ENCODE measurements at places on chromosomes 5 and 9.
A peak's percentile ranks its signal among the peaks of the same experiment; 100 is the strongest.

- no peak for DNase-seq
These were observed 102.1 kb downstream of the TMEM174 start for GRCh38 chr5:73274881-73275663.

- DNase-seq: no peak
These were observed 147.7 kb downstream of the GLIS3 start for GRCh38 chr9:4152101-4152600.

- no peak for DNase-seq
These were observed 31.5 kb downstream of the NDUFS6 start for GRCh38 chr5:1832511-1833250.

- DNase-seq: no peak
These were observed 30.0 kb downstream of the IRX1 start for GRCh38 chr5:3625626-3626025.

- peak; percentile 22 for DNase-seq
These were observed 19.9 kb downstream of the TNFSF8 start for GRCh38 chr9:114910541-114910940.

DNA sequence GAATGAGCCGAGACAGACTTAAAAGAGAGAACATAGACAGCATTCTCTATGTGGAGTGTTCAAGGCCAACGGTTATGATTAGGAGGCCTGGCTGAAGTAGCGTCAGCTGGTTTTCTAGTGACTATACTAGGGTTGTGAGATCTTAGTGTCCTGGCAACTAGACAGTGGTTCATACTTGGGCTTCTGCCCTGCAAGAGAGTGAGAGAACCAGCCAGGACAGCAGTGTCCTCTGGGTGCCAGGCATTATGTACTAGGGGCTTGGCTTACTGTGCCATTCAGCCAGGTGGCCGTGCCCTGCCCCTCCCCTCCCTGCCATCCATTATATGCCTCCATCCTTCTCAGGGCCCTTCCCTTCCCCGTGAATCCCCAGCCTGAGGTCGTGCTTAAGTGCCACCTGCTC, 56.8 kb downstream of the TRIO start:
- DNase-seq: no peak

DNA sequence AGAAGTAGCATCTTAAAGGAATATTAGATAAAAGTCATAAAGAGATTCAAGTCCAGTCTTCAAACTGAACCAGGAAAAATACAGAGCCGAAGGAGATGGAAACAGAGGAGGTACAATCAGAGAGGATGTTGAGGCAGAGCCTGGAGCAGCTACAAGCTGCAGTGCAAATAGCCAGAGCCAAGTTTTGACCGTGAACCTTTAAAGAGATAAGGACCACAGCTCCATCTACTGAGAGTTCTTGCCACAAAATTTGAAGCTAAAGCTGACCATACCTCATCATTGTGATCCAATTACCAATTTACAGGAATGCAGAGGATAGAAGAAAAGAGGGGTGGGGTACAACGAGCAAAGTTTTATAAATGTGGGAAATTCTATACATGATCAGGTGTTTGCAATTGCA, 10.4 kb upstream of the DEPDC1B start:
- no peak for DNase-seq

GRCh38 chr5:116521173-116521872, 53.3 kb downstream of the SEMA6A start:
- DNase-seq: no peak

- peak; percentile 6 for DNase-seq
These were observed 143.6 kb downstream of the PDE4D start for GRCh38 chr5:59749782-59750520.

GRCh38 chr5:114524221-114524620, 162.4 kb downstream of the KCNN2 start:
- DNase-seq: no peak

DNA sequence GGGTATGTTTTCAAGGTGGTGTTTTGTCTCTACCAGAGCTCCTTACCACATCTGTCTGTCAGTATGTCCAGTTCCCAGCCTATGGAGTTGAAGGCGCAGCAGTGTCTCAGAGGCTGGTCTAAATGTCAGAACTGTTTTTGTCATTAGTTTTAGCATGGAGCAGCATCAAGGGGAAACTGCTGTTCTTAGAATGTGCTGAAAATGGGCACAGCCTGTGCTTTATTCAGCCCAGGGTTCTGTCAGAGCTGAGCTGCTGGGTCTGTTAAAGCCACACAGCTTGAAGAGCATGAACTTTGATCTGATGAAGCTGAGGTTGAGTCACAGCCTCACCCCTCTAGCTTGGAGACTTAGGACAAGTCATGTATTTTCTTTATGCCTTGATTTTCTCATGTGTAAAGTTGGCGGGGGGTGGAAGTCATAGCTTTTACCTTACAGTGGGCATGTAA, 71.9 kb downstream of the RALGPS1 start:
- no peak for DNase-seq

- peak; percentile 61 for DNase-seq
These were observed 475.1 kb upstream of the WWC1 start for GRCh38 chr5:167816354-167816753.

DNA sequence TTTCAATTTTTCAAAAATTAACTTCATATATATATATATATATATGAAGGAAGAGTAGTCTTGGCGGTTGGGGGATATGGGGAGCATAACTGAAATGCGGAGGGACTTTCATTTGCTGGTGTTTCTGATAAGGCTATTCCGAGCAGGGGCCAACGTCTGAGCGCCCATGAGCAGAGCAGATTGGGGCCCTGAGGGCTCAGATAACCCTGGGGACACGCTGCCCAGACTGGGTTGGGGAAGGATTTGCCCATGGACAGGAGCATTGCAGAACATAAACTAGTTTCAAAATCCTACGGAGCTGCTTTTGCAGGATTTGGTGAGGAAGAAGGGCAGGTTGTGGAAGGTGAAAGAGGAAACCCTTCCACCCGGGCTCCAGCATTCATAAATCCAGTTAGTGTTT, 240.2 kb downstream of the IRX1 start:
- no peak for DNase-seq

GRCh38 chr5:141476132-141476911, 556 bp downstream of the PCDHGC3 start:
- peak; percentile 80 for DNase-seq

- peak; percentile 30 for DNase-seq
These were observed 38.7 kb downstream of the NLN start for GRCh38 chr5:65760504-65761275.

GRCh38 chr9:72256931-72257330, 107.7 kb downstream of the GDA start:
- DNase-seq: no peak

DNA sequence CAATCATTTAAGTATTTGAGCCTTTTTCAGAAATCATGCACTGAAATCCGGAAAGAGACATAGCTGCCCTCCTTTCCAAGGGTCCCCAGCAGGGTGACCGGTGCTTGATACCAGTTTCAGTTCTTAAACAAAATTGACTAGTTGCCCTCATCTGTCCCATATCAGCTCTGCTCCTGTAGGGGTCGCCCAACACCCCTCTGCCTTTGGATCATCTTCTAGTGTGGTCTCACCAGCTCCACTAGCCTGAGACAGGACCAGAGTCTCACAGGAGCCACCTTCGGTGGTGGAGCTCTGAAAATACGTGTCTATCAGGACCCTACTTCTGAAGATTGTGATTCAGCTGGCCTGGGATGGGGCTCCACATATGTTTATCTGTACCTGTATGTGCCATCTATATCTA, 428.2 kb downstream of the ENC1 start:
- DNase-seq: peak; percentile 57

GRCh38 chr5:162221910-162222309, 154.3 kb downstream of the GABRG2 start:
- no peak for DNase-seq

DNA sequence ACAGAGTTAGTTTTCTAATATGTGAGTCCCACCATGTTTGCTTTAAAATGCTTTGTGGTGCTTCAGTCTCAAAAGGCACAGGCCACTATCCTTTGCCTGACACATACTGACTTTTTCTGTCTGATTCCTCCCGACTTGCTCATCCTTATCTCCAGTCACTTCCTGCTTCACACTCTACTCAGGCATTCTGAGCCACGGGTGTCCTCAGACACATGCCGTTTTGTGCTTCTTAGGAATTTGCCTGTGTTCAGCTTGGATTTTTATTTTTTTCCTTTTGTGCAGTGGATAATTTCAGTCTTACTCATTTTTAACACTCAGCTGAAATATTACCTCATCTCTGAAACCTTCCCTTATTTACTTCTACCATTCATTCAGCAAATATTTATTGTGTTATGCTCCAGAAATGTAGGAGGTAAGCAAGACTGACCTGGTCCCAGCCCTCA, 54.1 kb downstream of the MAN2A1 start:
- peak; percentile 98 for DNase-seq

DNA sequence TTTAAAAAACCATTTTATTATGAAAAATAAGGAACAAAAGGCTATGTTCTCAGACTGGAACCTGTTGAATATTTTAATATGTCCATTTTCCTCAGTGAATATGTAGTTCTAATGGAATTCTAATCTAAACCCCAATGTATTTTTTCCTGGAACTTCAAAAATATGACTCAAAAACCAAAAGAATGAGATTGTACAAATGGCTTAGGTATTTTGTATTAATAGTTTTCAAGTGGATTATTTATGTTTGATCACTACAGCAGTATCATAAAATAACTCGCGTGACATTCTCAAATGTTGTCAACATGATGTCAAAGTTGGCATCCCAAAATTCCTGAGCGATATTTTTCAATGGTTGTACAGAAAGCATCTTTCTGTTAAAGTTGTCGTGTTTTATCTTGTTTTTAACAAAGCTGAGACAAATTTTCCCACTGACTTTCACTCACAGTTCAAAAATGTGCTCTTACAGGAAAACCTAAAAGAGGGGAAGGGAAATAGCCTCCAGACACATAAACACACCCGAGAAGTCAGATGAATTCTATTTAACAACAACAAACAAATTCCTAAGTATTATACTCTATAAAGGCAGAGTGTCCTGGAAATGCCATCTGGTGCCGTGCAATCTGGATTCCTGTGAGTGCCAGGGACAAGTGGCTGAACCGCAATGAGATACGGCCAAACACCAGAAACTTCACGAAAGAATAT, 68.1 kb upstream of the TAS2R1 start:
- DNase-seq: peak; percentile 82

GRCh38 chr9:112285056-112285455, 48.4 kb downstream of the PTBP3 start:
- DNase-seq: no peak

- DNase-seq: peak; percentile 68
These were observed 760 bp upstream of the MAN1B1 start for GRCh38 chr9:137085920-137086530.

DNA sequence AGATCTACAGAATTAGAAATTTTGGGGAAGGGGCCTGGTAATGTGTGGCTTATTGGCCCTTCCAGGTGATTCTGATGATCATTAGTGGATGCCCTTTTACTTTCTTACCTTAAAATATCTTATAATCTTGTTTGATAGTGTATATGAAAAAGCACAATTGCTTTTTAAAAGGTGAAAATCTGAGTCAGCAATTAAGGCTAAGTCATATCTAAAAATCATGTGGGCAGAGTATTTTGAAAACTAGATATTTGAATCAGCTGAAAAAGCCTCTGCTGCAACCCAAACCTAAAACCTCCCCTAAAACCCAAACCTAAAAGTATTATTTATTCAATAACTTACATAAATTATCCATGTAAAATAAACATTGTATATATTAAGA, 359.8 kb downstream of the PDE4D start:
- no peak for DNase-seq

DNA sequence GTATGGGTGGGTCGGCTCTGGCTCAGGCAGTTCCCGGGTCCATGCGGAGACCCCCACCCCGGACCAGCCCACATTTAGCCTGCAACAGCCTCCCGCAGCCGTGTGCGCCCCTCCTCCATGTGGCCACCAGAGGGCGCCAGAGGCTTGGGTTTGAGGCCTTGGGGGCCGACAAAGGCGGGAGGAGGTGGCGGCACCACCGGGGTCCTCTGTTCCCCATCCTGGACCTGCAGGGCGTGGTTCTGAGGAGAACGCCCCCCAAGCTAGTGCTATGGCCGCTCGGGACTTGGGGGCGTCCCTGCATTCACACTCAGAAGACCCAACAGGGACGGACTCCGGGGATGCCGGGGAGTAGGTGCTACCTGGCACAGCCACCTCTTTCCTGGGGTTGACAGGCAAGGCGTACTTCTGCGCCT, 16.5 kb downstream of the ASS1 start:
- peak; percentile 53 for DNase-seq

DNA sequence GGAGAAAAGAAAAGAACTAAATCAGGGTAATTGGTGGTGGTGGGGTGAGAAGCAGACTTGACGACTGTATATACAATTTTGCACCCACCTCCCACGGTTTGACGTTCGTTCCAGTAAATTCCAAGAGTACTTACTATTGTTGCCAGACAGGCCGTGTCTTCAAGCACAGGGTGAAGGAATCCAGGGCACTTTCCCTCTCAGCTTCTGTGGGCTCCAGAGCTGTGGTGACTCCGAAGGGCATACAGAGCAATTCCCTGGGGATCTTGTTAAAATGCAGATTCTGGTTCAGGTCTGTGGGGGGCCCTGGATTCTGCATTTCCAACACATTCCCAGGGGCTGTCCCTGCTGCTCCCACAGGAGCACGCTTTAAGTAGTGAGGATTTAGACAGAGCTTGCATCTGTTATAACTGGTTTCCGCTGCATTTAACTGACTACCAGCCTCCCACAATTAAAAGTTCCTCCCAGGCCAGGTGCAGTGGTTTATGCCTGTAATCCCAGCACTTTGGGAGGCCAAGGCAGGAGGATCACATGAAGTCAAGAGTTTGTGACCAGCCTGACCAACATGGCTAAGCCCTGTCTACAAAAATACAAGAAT, 49.3 kb upstream of the FANCC start:
- no peak for DNase-seq

- DNase-seq: no peak
These were observed 34.4 kb downstream of the ALG2 start for GRCh38 chr9:99187311-99187710.

DNA sequence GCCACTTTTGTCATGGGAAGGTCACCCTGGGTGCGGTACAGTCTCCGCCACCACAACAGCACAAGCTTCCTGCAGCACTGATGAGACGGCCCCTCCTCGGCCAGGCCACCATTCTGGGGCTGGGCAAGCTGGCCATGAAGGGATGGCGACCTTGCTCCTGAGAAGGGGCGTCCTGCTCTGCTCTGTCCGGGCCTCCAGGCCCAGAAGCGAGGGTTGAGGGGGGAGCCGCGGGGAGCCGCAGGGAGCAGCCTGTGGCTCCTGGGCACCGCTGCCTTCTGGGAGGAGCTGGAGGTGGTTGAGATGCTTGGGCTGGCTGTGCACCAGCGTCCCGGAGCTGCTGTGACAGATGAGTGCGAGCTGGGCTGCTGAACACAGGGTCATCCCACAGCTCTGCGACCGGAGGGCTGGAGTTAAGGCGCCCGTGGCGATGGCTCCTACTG, 84.3 kb upstream of the RAPGEF1 start:
- no peak for DNase-seq

GRCh38 chr5:66343370-66344071, 199.4 kb downstream of the SREK1 start:
- DNase-seq: no peak

DNA sequence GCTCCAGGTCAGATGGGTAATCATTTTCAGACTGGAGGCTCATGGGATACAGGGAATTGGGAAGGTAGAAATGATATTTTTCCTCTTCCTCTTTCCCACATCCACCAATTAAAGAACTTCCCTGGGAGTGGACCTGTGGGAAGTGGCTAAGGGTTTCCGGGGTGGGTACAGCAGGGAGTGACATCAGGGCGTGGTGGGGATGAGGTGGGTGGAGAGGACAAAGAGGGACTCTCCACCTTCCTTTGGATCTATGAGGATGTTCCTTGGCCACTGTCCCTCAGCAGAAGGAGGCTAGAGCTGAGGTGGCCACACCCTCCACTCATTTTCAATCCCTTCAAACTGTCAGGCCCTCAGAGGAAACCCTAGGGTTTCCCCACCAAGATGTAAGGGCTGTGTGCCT, 54.7 kb downstream of the IRF1 start:
- no peak for DNase-seq

Data from EL (cell line).